ENCODE measurements at places on chromosomes 16 and 17.

- no peak for DNase-seq
These were observed 477.3 kb downstream of the KCNJ2 start for GRCh38 chr17:70646673-70647072.

- DNase-seq = no peak
These were observed 527 bp upstream of the UBE2Z start for GRCh38 chr17:48907713-48908046.

DNA sequence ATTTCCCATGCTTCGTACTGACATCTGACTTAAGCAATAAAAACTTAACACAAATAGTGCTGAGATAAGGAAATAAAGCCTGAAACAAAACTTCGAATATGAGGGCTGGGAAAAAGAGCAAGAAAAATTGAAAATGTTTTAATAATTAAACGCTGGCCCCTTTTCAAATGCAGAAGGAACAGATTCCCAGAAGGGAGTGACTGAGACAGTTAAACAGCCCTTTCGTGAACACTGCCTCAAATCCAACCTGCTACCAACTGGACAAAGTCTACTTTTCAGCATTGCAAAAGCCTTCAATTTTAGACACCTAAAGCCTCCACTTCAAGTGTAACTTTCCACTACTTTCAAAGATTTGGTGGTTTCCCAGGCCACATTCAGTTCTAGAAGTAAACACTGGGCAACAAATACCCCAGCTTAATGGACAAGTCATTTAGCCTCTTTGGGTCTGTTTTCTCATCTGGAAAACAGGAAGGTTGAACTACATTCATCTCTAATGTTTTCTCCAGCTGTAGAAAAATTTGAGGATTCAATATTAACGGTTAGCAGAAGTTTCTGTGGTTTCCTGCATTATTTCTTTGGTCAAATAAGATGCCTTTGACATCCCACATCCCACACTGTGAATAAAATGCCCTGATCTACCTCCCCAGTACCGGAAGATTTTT, 11.8 kb downstream of the RFFL start:
- DNase-seq = peak; percentile 34

GRCh38 chr17:57315061-57316015, 59.0 kb downstream of the MSI2 start:
- DNase-seq = no peak

GRCh38 chr17:70295329-70295728, 126.0 kb downstream of the KCNJ2 start:
- no peak for DNase-seq

DNA sequence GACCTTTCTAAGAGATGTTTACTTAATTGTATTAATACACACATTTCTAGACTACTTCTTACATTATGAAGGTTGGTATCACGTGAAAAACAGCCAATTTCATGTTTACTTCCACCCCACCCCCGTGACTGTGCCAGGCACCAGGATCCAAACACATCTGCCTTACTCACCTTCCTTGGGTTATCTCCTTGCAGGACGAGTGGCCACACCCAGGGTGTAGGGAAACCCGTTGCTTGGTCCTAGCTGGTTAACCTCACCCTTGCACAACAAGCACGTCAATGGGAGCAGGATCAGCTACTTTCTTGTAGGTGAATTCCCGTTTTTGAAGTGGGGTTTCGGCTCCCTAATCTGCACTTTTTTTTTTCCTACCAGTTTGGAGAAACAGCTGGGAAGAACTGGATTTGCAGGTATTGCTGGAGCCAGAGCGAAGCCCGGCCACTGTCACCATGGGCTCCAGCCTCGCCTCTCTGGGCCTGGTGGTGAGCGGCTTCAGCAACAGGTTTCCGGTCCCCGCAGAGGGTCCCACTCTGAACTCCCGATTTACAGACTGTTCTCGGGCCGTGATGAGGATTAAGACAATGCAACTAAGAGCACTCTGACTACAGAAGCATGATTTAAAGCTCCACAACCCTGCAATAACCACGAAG, 2.1 kb upstream of the UBB start:
- DNase-seq = no peak

DNA sequence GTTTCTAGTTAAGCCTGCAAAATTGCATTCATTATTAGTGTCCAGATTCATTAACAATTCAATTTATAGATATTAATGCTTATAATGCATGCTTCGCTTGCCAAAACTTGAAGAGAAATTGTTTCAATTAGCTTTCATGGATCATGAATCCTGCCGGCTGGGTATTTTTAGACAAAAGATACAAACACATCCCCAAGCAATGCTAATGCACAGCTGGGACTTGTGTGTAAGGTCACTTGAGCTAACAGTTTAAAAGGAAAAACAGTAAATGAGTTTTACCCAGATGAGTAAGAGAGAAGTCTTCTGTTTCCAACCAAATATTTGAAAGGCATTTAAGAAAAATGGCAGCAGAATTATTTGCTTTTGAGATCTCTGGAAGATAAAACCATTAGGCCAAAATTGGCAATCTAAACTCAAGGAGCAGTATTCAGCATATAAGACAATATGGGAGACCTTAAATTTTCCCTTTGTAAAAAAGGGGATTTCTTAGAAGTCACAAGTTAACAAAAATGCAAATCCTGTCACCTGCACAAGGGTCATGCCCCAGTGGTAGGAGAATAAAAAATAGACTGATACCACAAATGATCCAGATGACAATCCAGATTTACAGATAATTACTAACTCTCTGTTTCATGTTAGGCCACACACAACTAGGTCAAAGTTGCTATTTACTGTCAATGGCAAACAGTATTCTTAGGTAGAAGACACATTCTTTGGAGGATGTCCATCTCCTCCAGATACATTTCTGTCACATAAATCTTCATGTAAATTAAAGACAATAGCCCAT, 418.4 kb upstream of the PMFBP1 start:
- DNase-seq = peak; percentile 68

GRCh38 chr16:27489906-27490305, 59.8 kb downstream of the GTF3C1 start:
- DNase-seq = no peak

- DNase-seq = no peak
These were observed at the start of gene SLC4A1 for GRCh38 chr17:44267818-44268490. Gene SLC4A1 (minus strand): TSS chr17:44268135. CDS start chr17:44262866, 5,269 bp downstream.

DNA sequence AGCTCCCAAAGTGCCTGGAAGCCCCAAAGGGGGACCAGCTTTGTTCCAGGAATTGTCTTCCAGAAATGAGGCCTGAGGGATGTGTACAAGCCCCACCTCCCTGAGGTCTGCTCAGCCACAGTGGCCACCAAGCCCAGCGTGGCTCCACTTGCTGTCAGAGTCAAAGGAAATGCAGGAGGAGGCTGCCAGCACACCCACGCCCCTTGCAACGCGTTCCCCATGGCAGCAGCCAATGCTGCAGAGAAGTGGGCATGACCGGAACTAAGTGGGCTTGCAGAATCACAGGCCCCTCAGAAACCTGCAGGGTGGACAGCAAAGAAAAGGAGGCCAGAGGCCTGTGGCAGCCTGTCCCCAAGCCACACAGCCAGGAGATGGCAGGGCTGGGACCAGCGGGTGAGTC, 320.8 kb downstream of the FOXL1 start:
- no peak for DNase-seq

DNA sequence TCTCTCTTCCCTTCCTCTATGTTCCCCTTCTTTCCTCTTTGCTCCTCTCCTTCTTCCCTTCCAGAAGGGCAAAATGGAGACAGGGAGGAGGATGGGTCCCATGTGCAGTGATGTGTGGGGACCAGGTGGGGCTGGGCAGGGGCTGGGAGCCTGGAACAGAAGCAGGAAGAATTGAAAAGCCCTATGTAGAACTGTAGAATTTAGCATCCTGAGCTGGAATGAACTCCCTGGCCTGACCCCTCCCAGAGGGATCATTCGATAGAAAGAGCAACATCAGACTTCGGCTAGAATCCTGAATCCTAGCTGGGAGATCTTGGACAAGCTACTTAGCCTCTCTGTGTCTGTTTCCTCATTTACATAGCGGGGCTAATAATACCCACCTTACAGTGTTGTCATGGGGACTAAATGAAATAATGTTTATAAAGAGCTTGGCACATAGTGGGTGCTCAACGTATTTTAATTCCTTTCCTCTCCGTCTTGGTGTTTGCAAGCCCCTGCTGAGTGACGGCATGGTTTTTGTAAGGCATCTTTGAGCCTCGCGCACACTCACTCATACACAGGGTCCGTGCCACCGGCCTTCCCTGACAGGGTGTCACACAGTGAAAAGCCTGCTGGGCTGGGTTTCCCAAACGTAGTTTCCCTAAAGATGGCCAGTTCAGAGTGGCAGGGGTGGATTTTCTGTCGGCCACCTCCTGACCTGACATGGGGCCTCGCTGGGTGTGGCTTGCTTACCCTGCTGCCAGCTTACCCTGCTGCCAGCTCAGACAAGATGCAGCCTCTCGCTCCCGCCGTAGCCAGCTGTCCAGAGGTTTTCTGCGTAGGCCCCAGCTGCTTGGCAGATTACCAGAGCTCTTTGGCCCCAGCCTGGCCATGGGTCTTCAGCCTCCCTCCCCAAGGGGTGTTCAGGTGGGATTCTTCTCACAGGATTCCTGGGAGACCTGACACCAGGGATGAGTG, 6.1 kb upstream of the ARHGAP23 start:
- DNase-seq = no peak

- no peak for DNase-seq
These were observed 3.5 kb downstream of the MEFV start for GRCh38 chr16:3252967-3253366.

DNA sequence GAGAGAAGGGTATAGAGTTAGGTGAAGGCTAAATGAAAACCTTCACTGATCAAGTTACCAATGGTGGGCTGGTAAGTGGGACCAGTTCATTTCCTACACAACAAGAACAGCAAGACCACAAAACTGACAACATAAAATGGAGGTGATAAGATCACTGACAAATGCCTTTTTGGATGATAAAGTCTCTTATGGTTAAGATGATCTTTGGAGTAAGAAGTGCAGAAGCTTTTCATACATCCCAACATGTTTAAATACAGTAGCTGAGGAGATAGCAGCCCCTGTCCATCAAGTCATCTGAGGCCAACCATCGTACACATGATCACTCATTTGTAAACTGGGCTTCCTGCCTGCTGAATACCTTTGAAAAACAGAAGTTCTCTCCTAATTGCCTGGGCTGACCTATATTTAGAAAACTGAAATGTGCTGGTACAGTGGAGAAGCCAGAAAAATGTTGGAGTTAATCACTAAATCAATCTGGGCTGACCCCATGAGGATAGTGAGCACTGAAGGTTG, 259.0 kb upstream of the ZFHX3 start:
- DNase-seq = no peak

- no peak for DNase-seq
These were observed 46.8 kb downstream of the TMEM235 start for GRCh38 chr17:78278139-78278741.

- peak; percentile 83 for DNase-seq
These were observed 802 bp downstream of the CYLD start for GRCh38 chr16:50742576-50743200.

DNA sequence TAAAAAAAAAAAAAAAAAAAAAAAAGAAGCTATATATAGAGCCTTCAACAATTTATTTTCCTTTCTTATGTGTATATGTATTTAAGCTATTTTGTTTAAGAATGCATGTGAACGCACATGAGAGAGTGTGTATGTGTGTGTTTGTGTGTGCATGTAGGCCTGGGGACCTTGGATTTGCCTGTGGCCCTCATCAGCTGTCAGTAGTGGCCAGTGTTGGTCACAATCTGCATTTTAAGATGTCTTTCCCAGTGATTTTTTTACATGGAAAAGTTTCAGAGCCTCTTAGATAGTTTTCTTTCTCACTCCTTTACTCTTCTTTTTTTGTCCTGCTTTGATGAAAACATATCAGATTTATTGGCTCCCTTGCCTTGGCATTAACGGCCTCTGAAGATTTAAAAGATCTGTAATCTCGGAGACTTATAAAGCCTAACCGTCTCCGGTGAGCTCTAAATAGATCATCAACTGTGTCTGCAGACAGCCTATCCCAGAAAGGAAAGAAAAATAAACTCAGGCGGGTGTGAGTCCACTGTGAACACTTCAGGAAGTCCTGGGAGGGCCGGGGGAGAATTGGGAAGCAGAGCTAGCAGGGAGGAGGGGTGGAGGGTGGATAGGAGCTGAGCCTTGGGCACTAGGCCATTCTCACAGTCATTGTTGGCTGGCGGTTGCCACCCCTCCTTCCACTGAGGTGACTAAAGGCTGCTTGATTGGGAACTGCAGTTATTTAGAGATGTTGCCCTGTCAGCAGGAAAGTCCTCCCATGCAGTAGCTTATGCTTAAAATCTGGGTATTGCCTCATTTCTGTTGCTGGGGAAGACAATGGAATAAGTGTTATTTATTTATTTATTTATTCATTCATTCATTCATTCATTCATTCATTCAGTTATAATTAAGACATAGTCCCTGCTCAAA, 86.8 kb downstream of the WWP2 start:
- DNase-seq = no peak

DNA sequence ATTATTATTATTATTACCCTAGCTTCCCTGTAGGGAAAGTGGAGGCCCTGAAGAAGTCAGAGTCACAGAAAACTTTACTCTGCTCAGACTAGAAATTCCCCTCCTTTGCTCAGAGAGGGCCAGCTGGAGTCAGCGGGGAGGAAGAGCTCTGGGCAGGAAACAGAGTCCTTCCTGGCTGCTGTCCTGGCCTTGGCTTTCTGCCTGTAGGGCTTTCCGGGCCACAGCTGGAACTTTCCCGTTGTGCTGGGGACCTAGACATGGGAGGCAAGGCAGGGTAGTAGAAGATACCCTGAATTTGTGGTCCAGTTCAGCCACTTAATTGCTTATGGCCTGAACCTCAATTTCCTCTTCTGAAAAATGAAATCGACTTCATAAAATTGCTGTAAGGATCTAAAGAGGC, 14.0 kb upstream of the CCL2 start:
- DNase-seq = no peak

- DNase-seq = no peak
These were observed 8.0 kb downstream of the TRAF4 start for GRCh38 chr17:28751600-28752366.

- DNase-seq = peak; percentile 61
These were observed 19.7 kb upstream of the LRRC37A3 start for GRCh38 chr17:64938925-64939474.

GRCh38 chr16:5214466-5214865, 116.9 kb upstream of the EEF2KMT start:
- DNase-seq = no peak

DNA sequence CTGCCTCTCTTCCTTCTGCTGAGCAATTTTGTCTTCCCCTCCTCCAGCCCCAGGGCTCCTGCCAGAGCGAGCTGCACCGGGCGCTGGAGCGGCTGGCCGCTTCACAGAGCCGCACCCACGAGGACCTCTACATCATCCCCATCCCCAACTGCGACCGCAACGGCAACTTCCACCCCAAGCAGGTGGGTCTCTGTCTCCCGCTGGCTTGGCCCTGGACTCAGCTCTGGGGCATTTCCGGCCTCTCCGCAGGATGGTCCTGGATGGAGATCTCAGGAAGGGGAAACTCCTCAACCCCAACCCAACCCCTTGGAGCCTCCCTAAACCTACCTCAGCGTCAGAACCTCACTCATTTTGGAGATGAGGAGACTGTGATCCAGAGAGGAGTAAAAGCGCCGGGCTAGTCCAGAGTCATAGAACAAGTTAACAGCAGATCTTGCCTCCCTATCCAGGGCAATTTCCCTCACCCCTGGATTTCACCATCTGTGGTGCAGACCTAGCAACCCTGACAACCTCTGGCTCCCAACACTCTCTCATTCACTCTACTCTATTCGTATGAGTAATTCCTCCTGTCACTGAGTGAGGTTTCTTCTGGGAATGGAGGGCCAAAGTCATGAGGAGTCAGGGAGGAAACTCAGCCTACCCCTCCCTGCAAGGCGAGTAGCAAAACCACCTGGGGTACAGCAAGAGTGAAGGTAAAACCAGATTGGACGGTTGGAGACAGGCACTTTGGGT, 10.8 kb downstream of the IGFBP4 start:
- DNase-seq = no peak

All from B cell (primary cell).